ENCODE measurements at places on chromosomes 11 and 22.

DNA sequence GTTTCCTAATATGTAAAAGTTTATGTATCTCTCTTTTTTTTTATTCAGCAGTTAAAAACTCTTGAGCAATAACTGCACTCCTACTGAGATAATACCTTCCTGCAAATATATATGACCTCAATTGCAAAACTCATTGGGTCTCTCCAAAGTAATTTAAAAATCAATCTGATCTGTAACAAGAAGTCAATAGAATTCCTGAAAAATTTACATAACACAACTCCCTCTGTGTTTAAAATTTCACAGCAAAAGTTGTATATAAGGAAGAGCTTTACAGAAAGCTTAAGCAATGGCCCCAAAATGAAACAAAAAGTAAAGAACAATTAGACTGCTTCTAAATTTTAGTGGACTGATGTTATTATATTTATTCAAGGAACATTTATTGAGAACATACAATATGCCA lies 313.4 kb downstream of the DLG2 start:
- no peak for DNase-seq

DNA sequence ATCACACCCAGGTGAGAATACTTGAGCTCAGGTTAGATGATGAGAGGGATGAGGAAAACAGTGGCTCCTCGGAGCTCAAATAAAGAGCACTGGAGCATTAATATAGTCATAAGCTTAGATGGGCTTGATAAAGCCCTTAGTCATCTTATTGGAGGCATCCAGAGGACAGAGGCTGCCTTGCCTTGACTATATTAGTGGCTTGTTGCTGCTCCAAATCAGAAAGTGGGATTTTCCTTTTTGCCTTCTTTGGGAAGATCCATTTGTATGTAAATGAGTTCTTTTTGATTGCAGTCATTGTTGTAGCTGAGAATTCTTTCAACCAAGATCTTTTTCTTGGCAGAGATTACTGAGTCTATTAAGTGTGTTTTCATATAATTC lies 18.9 kb downstream of the ADM start:
- DNase-seq = no peak

DNA sequence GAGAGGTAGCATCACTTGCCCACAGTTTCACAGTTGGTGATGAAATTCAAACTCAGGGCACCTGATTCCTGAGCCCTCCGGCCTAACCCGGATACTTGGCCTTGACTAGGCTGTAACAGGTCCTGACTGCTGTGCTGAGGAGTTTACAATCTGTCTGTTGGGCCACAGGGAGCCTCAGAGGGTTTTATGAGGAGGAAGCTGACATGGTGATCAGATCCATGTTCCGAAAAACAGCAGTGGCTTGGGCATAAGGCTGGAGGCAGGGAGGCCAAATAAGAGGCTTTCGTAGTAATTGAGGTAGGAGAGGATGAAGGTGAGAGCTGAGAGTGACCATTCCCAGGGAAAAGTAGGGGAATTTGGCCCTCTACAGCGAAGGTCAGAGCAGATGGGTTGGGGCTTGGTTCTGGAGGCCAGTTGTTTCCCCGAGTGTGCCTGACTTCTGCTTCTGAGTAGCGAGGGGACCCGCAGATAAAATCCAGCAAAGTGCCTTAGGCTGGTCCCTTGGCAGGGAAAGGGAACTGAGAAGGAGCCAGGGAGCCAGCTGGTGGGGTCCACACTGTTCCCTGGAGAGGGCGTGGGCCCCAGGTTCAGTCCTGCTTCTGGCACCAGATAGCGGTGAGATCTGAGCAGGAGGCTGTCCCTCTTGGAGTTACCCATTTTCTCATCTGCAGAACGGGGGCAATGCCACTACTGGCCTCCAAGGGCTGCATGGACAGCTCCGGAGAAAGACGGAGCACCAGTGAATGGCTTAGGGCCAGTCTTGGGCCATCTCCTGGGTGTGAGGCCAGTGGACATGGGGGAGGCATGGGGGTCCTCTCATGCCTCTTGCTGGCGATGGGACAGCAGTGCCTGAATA lies 6.5 kb downstream of the PRDM11 start:
- no peak for DNase-seq

DNA sequence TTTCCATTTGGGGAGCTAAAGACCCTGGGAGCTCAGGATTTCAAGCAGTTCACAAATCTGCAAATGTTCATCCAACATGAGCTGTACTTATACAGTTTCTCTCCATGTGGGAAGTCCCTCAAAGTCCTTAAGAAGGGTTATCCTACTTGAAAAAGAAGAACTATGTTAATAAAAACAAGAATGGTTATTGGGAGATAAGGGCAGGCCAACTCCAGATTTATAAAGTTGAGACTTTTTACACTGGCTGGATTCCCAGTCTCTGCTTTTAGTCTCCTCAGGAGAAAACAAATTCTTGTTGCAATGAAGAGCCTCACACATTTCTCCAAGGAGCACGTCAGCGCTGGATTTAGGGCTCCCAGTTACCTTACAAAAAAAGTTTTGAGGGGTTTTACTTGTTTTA lies 34.2 kb upstream of the CTTN start:
- no peak for DNase-seq

DNA sequence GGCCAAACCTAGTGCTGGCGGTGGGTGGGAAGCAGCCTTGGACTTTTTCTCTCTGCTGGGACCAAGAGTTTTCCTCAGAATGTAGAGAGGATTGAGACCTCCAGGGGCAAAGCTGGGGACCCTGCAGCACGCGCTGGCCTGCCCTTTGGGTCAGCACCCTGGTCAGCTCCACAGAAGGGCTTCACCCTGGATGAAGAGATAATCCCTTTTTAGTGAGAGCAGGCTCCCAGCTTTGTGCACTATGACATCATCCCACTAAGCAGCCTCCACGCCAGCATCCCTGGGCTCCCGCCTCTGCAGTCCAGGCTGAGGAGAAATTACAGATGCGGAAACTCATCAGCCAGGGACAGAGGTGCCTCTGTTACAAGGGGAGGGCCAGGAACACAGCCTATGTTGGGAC lies 23.5 kb downstream of the DRICH1 start:
- no peak for DNase-seq

- no peak for DNase-seq
Measured at GRCh38 chr11:116993599-116993998, 104.6 kb downstream of the SIK3 start.

DNA sequence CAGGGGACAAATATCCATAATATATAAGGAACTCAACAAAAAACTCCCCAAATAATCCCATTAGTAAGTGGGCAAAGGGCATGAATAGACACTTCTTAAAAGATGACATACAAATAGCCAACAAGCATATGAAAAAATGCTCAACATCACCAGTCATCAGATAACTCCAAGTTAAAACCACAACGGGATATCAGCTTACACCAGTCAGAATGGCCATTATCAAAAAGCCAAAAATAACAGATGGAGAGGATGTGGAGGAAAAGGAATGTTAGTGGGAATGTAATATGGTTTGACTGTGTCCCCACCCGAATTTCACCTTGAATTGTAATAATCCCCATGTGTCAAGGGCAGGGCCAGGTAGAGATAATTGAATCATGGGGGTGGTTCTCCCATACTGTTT lies 350.1 kb downstream of the GUCY1A2 start:
- DNase-seq = no peak

DNA sequence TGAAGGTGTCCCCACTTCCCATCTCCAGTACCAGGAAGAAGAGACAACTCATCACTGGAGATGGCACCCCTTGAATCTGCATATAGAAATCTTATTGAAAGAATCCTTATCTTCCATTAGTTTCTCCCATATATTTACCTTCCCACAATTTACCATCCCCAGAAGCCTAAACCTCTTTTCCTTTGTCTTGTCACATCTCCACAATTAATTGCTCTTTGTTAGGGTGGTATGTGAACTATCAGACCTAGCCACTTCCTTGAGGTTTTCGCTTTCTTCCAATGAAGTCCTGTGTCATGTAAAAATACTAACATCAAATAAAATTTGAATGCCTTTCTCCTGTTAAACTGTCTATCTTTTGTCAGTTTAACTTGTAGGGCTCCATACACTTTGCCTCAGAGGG lies 37.9 kb downstream of the FAM227A start:
- DNase-seq = no peak

DNA sequence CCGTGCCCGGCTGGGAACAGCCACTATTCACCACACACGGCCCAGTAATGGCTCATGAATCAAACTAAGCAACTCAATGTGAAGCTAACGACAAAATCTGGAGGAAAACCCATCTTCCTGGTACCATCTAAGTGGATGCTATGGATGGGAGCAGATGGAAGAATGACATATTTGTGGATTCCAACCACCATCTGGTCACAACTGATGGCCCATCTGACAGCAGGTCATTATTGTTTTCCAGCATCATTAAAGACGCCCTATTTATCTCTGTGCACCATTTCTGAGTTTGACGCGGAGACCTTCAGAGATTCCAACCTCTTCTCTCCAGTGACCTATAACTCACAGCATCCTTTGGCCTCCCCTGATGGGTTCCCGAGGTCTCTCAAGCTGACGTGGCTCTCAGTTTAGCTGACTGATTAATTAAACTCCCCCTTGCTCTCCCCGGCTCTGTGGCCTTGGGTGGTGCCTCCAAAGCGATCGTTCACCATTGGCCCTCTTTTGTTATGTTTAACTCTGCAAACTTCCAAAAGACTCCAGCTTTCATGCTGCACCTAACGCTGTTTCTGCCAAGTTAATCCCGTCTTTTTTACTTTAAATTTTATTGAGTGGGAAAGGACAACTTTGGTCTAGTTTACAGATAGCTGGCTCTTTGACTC lies 1514.4 kb downstream of the BRD1 start:
- no peak for DNase-seq

Measured in AG09319 (cell line).